Cortex of kidney (tissue), 1 donor: ENCODE measurements at places on chromosomes 1 and 21.

GRCh38 chr1:212030936-212031528 lies 4.3 kb downstream of the INTS7 start:
- DNase-seq, result no peak

DNA sequence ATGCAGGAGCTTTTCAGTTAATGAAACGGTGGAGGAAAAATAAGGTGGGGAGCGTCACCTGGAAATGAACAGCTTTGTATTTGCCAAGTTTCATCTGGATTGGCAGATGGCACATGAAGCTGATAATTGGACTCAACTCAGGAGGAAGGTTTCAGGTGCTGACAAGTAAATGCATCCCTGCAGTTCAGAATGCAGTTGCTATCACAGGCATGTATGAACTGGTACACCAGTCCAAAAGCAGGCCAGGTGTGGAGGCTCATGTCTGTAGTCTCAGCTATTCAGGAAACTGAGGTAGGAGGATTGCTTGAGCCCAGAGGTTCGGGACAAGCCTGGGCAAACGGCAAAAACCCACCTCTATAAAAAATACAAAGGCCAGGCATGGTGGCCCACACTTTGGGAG lies 15.5 kb downstream of the DEGS1 start:
- no peak for DNase-seq

DNA sequence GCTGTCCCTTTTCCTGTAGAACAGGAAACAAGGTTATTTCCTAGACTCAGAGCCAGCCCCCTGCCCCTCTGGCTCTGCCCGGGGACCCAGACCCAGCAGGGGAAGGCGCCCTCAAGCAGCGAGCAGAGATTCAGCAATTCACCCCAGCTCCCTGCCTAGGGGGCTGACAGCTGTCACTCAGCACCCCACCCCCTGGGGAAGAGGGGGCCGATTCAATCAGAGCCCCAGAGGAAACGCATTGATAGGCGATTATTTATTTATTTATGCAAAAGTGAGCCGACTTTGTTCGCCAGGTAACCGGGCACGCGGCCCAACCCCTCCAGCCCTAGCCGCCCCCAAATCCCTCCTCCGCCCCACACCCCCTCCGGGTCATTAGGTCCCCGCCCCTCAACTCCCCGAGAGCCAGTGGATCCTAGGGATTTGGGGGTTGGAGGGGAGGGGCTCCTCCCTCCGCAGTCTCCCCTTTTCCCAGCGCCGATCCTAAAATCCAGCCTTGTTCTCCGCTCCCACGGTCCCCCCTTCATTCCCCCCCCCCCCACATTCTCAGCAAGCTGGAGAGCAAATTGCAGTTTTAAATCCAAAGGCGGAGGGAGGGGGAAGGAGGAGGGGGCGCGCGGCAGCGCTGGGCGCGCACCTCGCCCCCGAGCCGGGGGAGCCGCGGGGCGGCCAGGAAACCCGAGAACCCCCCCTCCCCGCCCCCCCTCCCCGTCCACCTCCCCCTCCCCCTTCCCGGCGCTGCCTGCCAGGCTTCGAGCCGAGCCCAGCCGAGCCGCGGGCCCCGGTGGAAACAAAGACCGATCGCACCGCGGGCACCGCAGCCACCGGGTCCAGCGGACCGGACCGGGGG lies 1.3 kb downstream of the AHDC1 start:
- no peak for DNase-seq

GRCh38 chr1:156121457-156121856 lies 6.9 kb downstream of the LMNA start:
- no peak for DNase-seq

- no peak for DNase-seq
Observed at GRCh38 chr1:147902253-147902845, at the start of gene GJA8. GJA8 (plus strand) TSS chr1:147902795; CDS start chr1:147907956, 5,161 bp downstream.

DNA sequence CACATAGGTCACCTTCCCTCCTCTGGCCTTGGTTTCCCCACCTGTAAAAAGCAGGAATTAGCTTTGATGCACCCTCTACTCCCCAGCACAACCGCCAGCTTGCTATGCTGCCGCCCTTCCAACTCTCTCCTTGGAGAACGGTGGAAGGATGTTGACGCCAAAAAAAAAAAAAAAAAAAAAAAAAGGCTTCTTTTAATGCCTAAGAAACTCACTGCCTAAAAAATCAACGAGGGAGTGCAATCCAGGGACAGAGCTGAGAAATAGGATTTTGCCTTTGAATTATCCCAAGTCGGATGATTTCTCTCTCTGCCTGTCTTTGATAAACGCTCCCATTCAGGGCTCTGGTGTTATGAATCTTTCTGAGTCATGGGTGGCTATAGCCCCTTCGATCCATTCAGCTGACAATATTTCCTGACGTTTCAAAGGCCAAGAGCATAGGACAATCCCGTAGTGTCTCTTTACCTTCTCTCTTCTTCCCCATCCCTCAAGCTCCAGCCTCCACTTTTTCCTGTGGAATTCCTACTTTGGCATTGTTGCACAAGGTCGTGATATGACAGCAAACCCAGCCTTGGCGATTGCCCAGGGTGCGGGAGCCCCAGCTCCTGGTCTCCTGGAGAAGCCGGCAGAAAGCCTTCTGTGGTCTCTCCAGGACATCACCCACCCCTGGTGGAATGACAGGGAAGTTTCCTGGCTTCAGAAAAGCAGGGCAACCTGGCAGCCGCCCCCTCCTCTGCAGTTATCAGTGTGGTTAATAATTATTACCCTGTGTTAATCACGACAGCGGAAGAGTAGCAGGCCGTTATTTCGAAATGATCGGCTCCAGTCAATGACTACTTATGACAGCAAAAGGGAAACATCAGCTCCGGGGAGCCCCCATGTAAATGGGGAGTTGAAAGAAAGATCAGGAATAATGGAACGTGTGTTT lies 8.0 kb upstream of the PLXNA2 start:
- DNase-seq, result no peak

GRCh38 chr21:42757826-42758655 lies 104.6 kb downstream of the PDE9A start:
- DNase-seq, result no peak

GRCh38 chr1:168468042-168468809 lies 75.6 kb downstream of the XCL2 start:
- DNase-seq, result no peak

DNA sequence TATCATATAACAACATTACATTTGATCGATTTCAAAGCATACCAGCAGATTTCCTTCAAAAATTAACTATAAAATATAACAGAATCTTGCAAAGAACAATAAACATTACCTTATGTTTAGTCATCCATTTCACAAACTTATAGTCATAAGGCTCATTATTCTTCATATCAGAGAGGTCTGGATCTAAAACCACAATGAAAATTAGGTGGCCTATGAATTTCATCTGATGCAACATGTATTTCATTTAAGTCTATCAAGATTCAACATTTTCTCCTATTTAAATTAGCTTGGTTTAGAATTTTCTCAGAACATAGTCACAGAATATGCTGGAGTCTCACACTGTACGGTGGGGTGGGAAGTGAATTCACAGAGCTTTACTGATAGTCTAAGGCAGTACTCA lies 49.2 kb downstream of the KYAT3 start:
- DNase-seq, result no peak

DNA sequence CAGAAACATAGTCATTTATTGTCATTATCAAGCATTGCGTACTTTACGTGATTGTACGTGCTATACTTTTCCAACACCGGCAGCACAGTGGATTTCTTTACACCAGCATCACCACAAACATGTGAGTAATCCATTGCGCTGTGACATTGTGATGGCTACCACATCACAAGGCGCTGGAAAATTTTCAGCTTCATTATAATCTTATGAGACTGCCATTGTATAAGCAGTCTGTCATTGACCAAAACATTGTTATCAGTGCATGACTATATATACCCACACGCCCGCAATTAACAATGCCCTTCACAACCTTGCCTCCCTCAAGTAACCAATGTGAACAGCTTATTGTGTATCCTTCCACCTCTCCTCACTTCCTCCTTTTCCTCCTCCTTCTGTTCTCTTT lies 137.6 kb downstream of the ZZZ3 start:
- no peak for DNase-seq

- DNase-seq, result no peak
Observed at GRCh38 chr1:228734881-228735801, at the start of gene RHOU. RHOU (plus strand) TSS chr1:228735479; CDS start chr1:228735743, 264 bp downstream.

- no peak for DNase-seq
Observed at GRCh38 chr1:171252482-171252881, 4.2 kb downstream of the FMO1 start.

DNA sequence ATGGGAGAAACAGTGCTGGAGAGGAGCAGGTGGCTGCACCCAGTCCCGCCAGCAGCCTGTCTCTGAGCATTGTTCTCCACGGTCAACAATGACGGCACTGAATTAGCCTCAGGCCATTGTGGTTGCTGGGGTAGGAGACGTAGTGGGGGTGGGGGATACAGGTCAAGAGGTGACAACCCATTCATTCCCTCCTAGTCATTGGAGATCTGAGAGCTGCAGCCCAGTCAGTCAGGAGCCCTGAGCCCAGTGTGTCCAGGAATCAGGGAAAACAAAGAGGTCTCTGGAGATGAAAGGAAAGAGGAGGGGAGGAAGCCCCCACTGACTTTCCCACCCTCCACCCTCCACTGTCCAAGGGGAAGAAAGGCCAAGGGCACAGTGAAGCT lies 15.3 kb downstream of the SMIM12 start:
- no peak for DNase-seq

DNA sequence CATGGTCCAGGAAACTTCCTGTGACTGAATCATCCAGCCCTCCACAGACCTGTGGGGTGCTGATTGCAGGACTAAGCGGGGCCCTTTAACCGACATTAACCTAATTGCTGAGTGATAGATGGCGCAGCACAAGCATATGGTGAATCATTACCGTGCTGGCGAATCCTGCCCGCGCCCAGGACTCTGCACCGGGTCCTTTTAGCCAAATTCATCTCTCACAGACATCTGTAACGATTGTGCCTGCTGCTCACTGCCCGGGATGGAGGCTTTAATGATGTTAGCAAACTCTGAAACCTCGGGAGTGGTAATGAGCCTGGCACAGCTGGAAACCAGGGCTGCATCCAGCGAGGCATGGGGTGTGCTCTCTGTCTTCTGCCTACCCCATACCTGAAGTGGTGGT lies 147.3 kb upstream of the CD34 start:
- DNase-seq, result no peak

DNA sequence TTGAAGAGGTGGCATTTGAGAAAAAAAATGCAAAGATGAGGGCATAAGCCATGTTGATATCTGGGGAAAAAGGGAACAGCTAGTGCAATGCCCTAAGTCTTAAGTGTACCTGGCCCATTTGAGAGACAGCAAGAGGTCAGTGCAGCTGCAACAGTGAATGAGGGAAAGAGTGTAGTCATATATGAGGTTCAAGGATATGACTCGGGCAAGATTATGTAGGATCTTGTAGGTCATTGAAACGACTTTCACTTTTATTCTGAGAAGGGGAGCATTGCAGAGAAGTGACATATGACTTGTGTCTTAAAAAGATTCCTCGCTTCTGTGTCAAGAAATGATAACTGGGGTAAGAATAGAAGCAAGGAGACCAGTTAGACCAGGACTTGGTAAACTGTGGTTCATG lies 31.0 kb downstream of the NTMT2 start:
- no peak for DNase-seq

- DNase-seq, result no peak
Observed at GRCh38 chr1:37448185-37448584, 26.2 kb upstream of the ZC3H12A start.

- DNase-seq, result no peak
Observed at GRCh38 chr1:110348050-110348449, 8.9 kb downstream of the RBM15 start.

GRCh38 chr1:86706018-86706635 lies 1.8 kb downstream of the SH3GLB1 start:
- DNase-seq, result no peak

GRCh38 chr1:14332158-14332557 lies 266.3 kb upstream of the KAZN start:
- DNase-seq, result no peak

DNA sequence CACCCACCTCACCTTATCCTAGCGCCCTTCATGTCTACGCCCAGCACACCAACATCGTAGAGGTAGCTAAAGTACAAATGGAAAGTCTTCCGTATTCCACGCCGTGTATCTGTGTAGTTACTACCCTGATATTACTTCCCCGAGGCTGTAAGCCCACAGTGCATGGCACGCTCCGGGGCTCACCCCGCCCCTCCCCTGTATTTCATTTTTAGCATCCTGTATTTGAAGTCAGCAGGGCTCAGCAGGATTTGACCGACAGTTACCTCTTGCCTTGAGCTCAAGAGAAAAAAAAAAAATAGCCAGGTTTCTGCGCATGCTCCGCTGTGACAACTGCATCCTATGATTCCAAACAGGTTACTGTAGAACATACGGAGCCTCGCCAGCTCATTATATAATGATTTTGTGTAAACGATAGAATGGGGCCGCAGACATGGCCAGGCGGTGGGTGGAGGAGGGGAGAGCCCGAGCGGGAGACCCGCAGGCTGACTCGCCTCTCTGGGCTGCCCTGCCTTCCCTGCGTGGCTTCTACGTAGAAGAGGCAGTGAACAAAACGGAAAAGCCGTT lies 1.3 kb downstream of the ABCG1 start:
- no peak for DNase-seq

- no peak for DNase-seq
Observed at GRCh38 chr1:173117108-173117633, 66.4 kb upstream of the TNFSF18 start.

DNA sequence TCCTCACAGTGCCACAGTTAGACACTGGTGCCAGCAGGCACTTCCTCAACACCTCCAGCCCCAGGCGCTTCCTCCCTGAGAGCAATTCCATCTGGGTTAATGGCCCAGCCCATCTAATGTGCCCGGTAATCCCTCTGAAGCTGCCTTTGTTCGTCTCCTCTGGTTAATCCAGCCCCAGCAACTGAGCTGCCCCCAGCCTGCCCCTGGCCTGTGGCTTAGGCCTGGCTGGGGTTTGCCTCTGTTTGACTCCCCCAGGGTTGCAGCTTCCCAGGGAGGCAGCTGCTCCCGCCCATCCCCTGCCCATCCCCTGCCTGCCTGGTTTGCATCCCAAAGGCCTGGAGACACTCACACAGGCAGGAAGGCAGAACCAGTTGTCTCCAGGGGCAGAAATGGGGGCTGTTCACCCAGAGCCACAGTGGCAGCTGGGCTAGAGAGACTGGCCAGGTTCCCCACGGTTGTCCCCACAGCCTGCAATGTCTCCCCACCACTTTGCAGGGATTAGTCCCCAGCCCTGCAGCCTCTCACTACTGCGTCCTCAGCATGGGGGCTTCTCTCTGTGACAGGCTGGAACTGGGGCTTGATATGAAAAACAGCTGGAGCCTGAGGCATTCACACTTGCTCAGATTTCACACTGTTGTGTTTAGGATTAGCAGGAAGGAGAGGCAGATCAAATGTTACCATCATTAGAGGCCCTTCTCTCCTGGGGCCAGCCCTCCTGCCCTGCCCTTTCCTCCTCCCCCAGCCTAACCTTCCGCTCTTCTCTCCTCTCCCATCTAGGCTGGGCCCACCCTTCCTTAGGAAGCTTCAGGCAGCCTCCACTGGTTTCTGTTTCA lies 120.2 kb downstream of the TLR5 start:
- no peak for DNase-seq

GRCh38 chr1:10696977-10697376 lies 99.5 kb downstream of the CASZ1 start:
- DNase-seq, result no peak

GRCh38 chr1:162385702-162386101 lies 4.2 kb downstream of the C1orf226 start:
- no peak for DNase-seq

- DNase-seq, result no peak
Observed at GRCh38 chr1:66984491-66984890, 59.7 kb downstream of the MIER1 start.

- DNase-seq, result no peak
Observed at GRCh38 chr1:10787286-10787685, 9.2 kb downstream of the CASZ1 start.
